ENCODE measurements at places on chromosomes 16 and 17.

- no peak for DNase-seq
Observed at GRCh38 chr17:339193-340061, 13.2 kb downstream of the RPH3AL start.

GRCh38 chr16:11232852-11233726 lies 22.9 kb downstream of the SOCS1 start:
- DNase-seq: peak; percentile 83

- DNase-seq: no peak
Observed at GRCh38 chr17:35238821-35239220, 4.1 kb upstream of the SLFN5 start.

DNA sequence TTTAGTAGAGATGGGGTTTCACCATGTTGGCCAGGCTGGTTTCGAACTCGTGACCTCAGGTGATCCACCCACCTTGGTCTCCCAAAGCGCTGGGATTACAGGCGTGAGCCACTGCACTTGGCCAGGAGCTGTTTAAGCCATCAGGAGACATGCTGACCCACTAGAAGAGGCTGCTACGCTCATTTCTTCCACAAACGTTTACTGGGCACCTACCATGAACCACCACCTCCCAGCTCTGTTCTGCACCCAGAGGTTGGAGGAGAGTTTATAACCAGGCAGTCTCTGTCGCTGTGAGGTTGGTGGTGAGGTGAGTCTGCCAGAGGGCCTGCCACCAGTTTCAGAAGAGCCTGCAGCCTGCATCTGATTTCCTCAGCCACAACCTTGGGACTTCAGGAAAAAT lies 51.8 kb downstream of the SF3B3 start:
- no peak for DNase-seq
